Breast epithelium (tissue), 4 donors: ENCODE measurements at places on chromosomes 7 and 10. TPM values are rescaled to one million over a fixed set of nuclear protein-coding genes. Genes with fewer than 3 reads are reported as not detected.
A peak's percentile ranks its signal among the peaks of the same experiment; 100 is the strongest.

The CAMK1D gene
- total RNA-seq: 4.4 TPM

DNA sequence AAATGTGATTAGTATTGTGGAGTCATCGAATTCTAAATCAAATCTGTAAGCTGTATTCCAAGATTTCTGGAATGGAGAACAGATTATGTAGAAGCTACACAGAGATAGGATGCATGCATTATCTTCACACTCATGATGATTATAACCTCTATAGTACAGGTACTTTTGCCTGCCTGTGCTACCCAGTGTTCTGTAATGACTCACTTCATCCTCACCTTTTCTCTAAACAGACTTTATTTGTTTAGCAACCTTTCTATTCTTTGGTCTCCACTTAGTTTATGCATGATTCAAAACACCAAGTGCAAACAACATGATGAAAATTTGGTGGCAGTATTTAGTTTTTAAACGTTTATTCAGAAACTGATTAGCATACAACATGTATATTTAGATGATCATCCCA, 68.4 kb upstream of the PRPS1L1 start:
- no peaks in the 10 kb centered on the region for H3K36me3 ChIP-seq
- no peaks in the 10 kb centered on the region for H3K4me1 ChIP-seq
- no peak overlapping the region for H3K27ac ChIP-seq

- DNase-seq: no peak
- no peak overlapping the region for H3K27ac ChIP-seq
- no peak overlapping the region for H3K4me3 ChIP-seq
- no peaks in the 10 kb centered on the region for H3K4me1 ChIP-seq
Measured at GRCh38 chr7:129494041-129494440, 8.3 kb upstream of the SMKR1 start.

- no peak for DNase-seq
- H3K4me1 ChIP-seq: no peaks in the 10 kb centered on the region
- H3K36me3 ChIP-seq: no peaks in the 10 kb centered on the region
- no peak overlapping the region for H3K4me3 ChIP-seq
- H3K27ac ChIP-seq: no peak overlapping the region
Measured at GRCh38 chr7:74143383-74143782, 30.8 kb upstream of the EIF4H start.

DNA sequence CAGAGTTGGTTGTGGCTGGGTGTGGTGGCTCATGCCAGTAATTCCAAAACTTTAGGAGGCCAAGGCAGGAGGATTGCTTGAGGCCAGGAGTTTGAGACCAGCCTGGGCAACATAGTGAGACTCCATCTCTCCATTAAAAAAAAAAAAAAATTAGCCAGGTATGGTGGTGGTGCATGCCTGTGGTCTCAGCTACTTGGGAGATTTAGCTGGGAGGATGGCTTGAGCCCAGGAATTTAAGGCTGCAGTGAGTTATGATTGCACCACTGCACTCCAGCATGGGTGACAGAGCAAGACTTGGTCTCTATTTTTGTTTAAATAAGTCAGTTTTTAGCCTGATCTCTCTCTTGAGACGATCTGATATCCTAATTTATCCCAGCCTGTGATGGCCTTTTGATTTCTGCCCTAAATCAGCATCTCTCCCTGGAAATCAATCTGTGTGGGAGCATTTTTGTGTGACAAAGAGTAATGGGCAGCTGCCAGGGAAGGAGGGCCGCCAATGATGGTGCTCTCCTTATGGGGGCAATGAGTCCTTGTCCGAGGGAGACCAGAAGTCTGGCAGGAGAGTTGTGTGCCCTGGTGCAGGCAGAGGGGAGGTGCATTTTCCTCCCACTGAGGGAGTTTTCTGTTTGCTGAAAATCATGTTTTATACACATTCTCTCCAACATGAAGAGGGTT, 111.0 kb downstream of the NRP1 start:
- no peaks in the 10 kb centered on the region for H3K27me3 ChIP-seq
- no peaks in the 10 kb centered on the region for H3K4me1 ChIP-seq
- H3K4me3 ChIP-seq: no peak overlapping the region
- no peaks in the 10 kb centered on the region for H3K36me3 ChIP-seq
- no peak overlapping the region for H3K27ac ChIP-seq

The RBM33 gene
- 58.8 TPM for total RNA-seq

DNA sequence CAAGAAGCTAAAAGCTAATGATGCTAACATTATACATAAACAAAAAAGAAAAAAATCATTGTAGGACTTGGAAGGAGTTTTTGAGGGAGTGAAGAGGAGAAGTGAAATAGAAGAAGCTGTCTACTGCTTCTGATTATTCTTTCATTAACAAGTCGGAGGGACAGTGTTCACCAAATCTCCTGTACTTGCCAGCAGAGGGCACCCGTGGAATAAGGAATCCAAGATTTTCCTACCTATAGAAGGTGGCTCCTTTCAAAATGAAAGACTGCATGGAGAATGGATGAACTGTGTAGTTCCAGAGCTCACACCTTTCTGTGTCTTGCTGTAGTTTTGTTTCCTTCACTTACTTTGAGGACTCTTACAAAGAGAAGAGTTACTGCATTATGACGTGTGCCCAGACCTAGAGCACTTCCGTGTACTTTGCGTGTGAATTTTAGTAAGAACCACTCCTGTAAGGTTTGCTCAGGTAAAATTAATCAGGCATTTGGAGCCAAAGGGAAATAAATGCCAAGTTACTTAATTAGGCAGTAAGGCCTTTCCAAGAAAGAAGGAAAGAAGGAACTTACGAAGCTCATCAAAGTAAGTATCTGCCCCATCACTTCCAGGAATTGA, 145.1 kb downstream of the SEMA3D start:
- H3K4me3 ChIP-seq: no peak overlapping the region
- H3K4me1 ChIP-seq: no peaks in the 10 kb centered on the region
- peak overlapping the region; percentile 21 for H3K27ac ChIP-seq
- H3K36me3 ChIP-seq: no peaks in the 10 kb centered on the region
- H3K27me3 ChIP-seq: no peaks in the 10 kb centered on the region
- peak; percentile 56 for DNase-seq

DNA sequence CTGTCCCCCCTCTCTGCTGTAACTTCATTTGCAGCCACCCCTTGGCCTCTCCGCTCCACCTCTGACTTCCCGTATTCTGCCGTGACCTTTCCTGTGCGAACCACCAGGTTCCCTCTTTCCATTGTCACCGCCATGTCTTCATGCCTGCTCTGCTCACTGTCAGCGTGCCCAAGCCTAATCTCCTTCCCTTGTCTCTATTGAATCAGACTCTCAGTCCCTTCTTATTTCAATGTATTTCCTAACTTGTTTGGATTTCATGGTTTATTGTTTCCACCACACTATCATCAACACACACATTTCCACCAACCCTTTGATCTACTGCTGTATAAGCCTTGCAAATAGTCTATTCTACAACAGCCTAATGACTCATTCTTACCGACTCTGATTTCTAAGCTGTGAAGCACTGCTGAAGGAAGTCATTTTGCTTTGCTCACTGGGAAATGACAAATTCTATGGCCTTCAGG, 30.0 kb upstream of the INHBA start:
- H3K4me1 ChIP-seq: no peaks in the 10 kb centered on the region
- no peaks in the 10 kb centered on the region for H3K27me3 ChIP-seq
- no peak overlapping the region for H3K4me3 ChIP-seq
- no peak for DNase-seq
- no peak overlapping the region for H3K27ac ChIP-seq
- no peaks in the 10 kb centered on the region for H3K36me3 ChIP-seq

- no peak for DNase-seq
- no peaks in the 10 kb centered on the region for H3K4me1 ChIP-seq
- peaks cover 3% of the 10 kb centered on the region for H3K27me3 ChIP-seq
- H3K27ac ChIP-seq: no peak overlapping the region
Measured at GRCh38 chr10:128476845-128477244, 350.6 kb upstream of the MKI67 start.

GRCh38 chr7:2719007-2719406, 31.0 kb downstream of the AMZ1 start:
- H3K27me3 ChIP-seq: no peaks in the 10 kb centered on the region
- DNase-seq: no peak

DNA sequence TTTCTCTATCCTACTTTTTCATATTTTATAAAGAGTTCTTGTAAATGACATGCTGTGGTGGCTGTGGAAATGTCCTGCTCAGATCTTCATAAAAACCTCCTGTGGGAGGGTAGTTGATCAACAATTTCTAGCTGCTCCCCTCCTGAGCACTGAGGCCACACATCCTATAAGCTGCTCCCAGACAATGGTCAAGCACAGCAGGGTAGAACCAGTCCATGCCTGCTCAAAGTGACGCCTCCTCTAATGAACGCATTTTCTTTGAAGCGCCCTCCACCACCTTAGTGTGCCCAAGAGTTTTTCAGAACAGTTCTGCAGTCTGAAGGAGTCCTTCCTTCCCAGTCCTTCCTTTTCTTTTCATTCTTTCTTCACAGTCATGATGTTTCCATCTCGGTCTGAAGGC, 298.6 kb upstream of the CACNA2D1 start:
- no peaks in the 10 kb centered on the region for H3K4me1 ChIP-seq
- no peaks in the 10 kb centered on the region for H3K36me3 ChIP-seq
- H3K27me3 ChIP-seq: no peaks in the 10 kb centered on the region
- no peak for DNase-seq
- no peak overlapping the region for H3K27ac ChIP-seq

GRCh38 chr7:23298141-23298881, 828 bp upstream of the MALSU1 start:
- H3K27me3 ChIP-seq: no peaks in the 10 kb centered on the region
- DNase-seq: no peak
- peak overlapping the region; percentile 82 for H3K4me3 ChIP-seq

DNA sequence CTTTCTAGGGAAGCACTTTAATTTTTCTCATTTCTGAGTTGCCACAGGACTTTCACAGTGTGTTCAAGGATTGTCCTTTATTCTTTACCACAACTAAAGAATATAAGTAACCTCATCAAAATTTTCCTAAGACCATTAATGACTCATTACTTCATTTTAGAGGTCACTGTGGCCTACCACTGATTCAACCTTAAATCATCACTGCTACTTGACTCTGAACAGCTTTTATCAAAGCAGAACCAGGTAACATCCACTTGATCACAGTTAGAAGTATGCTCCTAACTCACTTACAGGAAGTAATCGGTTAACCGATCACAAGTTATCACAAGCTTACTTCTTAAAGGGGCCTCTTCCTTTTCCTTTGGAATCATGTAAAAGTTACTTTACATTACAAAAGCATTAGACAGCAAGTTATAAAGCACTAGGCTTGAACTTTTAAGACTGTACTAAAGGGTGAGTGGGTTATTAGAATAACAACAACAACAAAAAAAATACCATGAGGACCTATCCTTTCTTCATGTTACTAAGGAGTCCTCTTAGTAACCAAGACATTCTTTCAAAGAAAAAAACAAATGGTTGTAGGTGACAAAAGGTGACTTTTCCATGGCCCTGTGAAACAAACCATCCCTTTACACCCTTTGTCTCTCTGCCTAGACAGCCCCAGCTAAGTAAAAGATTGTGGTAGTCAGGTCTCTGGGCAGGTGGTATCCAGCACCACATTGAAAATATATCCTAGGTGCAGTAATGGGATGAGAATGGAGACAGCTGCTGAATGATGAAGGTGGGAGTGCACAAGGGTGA, 40.0 kb upstream of the PDK4 start:
- H3K36me3 ChIP-seq: no peaks in the 10 kb centered on the region
- H3K27me3 ChIP-seq: no peaks in the 10 kb centered on the region
- no peak overlapping the region for H3K4me3 ChIP-seq
- no peaks in the 10 kb centered on the region for H3K4me1 ChIP-seq
- no peak for DNase-seq

- H3K27ac ChIP-seq: no peak overlapping the region
- H3K4me1 ChIP-seq: no peaks in the 10 kb centered on the region
- no peaks in the 10 kb centered on the region for H3K36me3 ChIP-seq
Measured at GRCh38 chr7:42285383-42285824, 48.4 kb upstream of the GLI3 start.

DNA sequence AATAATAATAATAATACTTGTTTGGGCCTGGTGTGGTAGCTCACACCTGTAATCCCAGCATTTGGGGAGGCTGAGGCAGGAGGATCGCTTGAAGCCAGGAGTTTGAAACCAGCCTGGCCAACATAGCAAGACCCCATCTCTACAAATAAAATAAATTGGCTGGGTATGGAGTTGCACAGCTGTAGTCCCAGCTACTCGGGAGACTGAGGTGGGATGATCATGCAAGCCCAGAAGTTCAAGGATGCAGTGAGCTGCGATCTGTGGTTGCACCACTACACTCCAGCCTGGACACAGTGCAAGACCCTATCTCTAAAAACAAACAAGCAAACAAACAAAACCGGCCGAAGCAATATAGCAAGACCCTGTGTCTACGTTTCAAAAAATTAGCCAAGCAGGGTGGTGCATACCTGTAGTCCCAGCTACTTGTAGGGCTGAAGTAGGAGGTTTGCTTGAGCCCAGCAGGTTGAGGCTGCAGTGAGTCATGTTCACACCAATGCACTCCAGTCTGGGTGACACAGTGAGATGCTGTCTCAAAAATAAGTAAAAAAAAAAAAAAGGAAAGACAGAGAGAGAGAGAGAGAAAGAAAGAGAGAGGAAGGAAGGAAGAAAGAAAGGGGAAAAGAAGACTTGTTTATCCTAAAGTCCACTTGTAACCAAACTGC, 85.6 kb upstream of the KDM7A start:
- no peaks in the 10 kb centered on the region for H3K4me1 ChIP-seq
- H3K27me3 ChIP-seq: no peaks in the 10 kb centered on the region
- H3K27ac ChIP-seq: no peak overlapping the region
- H3K4me3 ChIP-seq: no peak overlapping the region

The SPDYE6 gene
- not detected for total RNA-seq

GRCh38 chr7:32379510-32380112, 110.6 kb downstream of the LSM5 start:
- H3K36me3 ChIP-seq: no peaks in the 10 kb centered on the region
- H3K4me3 ChIP-seq: no peak overlapping the region

DNA sequence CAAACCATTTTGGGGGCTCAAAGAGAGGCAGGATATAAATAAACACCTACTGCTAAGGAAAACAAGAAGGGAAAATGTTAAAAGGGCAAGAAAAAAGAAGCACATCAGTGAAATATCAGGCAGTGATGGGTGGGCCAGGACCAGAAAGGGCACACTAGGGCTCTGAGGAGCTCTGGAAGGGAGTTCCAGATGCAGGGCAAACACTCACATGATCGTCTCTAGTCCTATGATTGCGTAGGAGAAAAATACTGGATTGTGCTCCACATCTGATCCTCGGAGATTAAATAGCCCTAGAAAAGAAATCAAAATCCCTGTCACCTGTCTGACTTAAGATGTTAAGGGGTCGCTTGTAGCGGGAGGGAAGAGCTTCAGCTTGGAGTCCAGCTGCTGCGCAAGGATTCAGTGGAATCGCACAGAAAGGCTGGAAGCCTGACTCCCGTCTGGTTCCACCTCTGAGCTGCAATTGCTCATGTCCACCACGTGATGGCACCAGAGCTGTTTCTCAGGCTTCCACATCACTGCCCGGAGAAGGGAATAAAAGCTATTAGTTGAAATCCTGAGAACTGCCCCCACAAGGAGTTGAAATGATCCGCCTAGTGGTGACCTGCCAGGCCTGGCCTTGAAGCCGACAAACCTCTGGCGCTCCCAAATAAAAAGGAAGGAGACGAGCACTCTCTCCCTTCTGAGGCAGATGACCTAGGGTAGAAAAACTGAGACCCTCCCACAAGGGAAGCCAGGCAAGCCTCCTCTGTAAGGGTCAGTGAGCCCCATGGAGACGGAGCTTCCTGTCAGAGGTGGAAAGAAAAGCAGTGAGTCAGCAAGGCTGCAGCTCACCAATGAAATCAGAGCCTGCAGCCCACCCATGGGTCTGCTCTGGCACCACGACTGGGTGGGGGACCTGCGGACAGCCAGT, 39.2 kb downstream of the XPNPEP1 start:
- H3K36me3 ChIP-seq: peaks cover 4% of the 10 kb centered on the region
- no peaks in the 10 kb centered on the region for H3K27me3 ChIP-seq
- H3K27ac ChIP-seq: peak overlapping the region; percentile 52

GRCh38 chr7:151068069-151068773, 8.8 kb downstream of the SLC4A2 start:
- peaks cover 21% of the 10 kb centered on the region for H3K36me3 ChIP-seq
- no peaks in the 10 kb centered on the region for H3K4me1 ChIP-seq
- no peak for DNase-seq
- no peaks in the 10 kb centered on the region for H3K27me3 ChIP-seq
